Mesothelial cell of epicardium (in vitro differentiated cells): ENCODE measurements at places on chromosomes 12 and 14.

DNA sequence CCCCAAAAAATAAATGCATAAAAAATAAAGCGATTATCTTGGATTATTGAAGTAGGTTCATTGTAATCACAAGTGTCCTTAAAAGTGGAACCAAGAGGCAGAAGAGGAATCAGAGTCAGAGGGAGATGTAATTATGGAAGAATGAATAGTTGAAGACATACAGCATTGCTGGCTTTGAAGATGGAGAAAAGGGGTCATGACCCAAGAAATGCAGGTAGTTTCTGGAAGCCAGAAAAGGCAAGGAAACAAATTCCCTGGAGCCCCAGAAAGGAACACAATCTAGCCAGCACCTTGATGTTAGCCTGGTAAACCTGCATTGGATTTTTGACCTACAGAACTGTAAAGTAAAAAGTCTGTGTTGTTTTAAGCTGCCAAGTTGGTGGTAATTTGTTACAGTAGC is 57.5 kb upstream of the PTGR2 start:
- no peak for DNase-seq

DNA sequence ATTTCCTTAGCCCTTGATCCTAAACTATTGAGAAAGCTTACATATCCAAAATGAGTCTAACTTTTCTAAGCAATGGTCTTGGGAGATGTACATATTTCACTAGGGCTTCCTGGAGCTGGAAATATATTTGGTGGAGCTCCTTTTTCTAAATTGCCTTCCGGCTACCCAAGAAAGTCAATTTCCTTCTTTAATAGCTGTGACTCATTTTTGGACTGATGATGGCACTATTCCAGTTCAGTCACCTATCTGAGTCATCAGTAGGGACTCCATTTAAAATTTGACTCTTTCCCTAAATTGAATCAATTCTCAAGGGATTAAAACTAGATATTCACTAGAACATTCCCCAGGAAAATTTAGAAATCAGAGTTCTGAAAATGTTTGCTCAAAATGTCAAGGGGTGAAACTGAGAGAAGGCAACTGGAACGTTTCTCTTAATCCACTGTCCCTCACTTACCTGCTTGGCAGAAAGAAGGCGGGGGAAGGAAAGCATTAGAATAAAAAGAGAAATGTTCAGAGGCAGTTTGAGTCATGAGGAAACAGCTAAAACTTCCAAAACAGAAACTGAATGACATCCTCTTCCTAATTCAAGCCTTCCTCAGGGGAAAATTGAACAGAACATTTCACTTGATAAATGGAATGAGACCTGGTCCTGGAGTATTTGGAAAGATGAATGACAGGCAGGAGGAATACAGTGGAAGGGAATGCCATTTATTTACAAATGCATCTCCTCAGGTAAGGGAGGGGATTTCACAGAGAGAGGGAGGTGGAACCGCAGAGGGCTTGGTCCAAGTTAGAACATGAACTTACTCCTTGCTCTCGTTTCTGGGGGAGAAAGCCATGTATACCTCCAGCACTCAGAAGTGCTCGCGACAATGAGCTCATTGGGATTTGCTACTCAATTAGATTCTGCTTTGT is 91.2 kb downstream of the RGS6 start:
- DNase-seq: no peak

DNA sequence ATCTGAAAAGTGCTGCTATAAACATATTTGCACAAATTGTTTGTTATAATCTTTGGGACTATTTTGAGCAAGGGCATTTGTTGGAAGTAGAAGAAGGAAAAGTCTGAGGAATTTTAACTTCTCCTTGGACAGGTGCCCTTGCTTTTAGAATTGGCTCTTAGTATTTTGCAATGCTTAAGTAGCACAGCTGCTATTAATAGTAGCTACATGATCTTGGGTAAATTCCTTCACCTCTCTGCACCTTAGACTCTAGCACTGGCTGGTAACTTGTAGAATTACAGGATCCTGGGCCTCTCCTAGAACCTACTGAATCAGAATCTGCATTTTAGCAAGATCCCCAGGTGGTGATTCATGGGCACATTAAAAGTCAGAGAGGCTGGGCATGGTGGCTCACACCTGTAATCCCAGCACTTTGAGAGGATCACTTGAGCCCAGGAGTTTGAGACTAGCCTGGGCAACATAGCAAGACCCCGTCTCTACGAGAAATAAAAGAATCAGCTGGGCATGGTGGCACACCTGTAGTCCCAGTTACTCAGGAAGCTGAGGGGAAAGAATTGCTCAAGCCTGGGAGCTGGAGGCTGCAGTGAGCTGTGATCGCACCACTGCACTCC is 10.8 kb upstream of the TMEM120B start:
- no peak for DNase-seq

DNA sequence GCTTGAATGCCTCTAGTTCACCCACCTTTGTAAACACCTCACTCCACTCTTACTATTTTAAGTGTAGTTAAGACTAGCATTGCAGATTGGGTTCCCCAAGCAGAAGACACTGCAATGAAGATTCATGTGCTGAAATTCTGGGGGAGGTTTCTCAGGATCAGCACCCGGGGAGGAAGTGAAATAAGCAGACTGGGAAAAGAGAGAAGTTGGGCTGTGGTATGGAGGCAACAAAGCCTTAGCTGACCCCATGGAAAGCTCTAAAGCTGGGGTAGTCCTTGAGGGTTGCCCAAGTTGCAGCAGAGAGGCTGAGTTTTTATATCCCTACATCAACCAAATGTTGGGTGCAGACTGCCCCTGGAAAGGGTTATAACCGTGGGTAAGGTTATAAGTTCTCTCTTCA is 23.9 kb upstream of the IGF1 start:
- DNase-seq: no peak
